ENCODE measurements at places on chromosomes 16 and 17.

DNA sequence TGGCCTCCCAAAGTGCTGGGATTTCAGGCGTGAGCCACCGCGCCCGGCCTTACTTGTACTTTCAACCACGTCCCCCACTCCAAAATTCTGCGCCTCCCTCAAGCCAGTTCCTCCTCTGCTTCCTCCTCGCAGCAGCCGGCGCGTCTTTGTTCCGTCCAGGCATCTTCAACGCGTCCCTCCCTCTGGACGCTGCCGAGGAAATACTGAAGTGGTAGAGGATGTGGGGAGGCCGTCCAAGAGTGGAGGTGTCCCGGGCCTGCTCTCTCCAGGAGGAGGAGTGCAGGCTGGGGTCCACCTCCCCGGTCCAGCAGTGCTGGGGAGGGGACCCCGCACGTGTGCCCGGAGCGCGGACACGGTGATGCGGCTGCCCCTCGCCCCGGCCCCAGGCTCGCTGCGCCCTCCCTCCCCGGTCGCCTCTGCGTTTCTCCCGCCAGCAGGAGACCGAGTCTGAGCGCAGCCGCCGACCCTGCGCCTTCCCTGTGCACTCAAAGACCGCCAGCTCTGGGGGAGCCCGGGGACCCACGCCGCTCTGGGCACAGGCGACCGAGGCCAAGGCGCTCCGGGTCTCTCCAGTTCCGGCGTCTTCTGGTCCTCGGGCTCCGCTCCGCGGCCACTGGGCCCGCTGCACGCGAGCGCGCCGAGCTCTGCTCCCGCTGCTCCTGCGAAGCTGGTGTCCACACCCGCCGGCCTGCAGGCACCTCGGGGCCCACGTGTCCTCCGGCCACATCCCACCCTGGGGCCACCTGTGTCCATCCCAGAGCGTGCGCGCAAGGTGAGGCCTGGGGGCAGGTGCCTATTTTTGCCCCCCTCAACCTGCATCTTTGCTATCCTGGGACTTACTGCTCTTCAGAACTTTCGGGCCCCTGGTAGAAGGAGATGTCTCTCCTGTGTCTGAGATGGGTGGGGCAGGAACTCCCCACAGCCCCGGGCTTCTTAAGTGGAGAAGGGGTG is 31.7 kb downstream of the OSBPL7 start:
- no peak for DNase-seq

- no peak for DNase-seq
These were observed 547.6 kb downstream of the WWOX start for GRCh38 chr16:78647019-78647418.

DNA sequence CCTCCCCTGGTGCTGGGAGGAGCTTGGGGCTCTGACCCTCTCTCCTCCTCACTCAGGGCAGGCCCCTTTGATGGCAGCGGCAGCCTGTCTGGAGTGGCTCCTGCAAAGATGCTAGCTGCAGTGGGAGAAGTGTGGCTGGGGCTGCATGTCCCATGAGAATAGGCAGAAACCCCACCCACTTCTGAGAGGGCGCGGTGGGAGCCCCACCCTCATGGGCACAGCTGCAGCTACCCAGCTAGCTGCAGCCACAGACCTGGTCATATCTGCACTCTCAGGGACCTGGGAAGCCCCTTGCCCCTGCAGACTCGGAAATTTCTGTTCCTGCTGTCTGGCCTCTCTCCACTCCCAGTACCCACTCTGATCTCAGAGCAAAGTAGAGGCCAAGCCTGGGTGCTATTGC is 72.2 kb upstream of the BRD7 start:
- no peak for DNase-seq

DNA sequence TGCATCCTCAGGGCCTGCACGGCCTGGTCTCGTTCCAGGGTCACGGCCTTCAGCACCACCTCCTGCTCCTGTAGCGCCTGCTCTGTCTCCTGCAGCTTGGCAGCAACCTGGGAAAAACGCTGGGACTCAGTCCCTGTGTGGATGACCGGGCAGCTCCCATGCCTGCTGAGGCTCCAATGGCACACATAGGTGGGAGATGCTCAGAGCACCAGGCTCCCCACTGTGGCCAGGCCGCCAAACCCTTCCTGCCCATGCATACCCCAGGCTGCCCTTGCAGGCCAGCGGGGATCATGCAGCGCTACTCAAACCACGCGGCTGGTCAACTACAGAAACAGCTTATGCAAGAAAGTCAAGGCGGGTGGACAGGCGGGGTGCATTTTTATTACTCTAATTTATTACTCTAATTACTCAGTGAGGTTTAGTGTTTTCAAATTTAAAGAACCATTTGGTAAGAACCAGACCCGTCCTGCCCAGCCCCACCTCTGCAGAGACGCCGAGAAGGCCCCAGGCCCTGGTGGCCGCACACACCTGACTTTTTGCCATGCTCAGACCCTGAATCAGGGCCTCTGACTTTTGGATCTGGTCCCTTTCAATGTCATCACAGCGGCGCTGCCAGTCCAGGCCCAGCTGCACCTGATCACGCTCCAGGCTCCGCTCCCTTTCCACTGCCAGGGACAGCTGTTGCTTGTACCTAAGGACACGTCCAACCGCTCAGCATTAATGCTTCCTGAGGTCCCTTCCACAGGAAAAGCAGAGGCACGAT is 34.0 kb downstream of the CCDC57 start:
- no peak for DNase-seq

GRCh38 chr16:47310792-47311211 is 150.1 kb downstream of the ITFG1 start:
- DNase-seq: no peak

DNA sequence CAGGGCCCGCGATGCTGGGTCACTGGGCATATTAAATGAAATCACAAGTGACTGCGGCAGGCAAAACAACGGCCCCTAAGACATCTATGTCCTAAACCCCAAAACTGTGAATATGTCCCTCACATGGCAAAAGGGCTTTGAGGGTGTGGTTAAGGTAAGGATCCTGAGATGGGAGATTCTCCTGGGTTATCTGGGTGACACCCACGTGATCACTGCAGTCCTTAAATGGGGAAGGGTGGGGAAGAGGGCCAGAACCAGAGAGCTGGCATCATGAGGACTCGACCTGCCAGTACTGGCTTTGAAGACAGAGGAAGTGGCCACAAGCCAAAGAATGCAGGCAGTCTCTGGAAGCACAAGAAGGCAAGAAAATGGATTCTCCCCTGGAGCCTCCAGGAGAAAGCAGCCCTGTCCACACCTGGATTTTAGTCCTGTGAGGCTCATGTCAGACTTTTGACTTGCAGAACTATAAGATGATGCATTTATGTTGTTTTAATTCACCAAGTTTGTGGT is 12.5 kb downstream of the COTL1 start:
- no peak for DNase-seq

GRCh38 chr16:88398170-88398873 is 15.6 kb downstream of the ZNF469 start:
- no peak for DNase-seq

DNA sequence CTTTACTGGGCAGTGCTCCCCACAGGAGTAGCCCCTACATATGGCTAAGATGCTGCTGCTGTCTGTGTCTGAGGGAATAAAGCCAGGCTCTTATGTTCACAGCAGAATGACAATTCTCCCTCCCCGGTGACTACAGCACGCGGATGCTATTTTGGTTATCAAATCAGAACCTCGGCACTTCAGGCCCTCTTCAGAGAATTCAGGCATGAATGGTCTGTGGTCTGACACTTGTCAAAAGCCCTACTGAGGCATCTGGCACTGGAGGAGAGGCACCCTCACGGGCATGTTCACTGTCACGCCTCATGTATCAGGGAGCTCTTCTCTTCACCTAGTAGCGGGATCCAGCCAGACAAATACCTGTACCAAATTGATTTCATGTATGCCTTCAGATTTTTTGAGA is 30.4 kb downstream of the KIAA0513 start:
- DNase-seq: no peak

GRCh38 chr17:45313421-45313771 is 3.4 kb downstream of the MAP3K14 start:
- DNase-seq: no peak

DNA sequence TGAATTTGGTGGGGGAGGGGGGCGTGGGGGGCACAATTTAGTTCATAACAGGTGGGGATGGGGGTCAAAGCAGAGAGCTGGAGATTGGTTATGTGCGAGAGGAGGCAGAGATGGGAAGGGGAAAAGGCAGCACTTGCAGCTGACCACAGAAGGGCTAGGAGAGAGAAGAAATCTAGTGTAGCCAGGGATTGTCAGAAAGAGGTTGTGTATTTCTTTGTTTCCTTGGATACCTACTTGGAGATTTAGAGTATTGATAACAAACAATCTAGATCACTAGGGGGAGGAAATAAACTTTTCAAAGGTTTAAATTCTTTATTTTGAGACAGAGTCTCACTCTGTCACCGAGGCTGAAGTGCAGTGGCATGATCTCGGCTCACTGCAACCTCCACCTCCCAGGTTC is 47.1 kb upstream of the YPEL2 start:
- DNase-seq: no peak
